ENCODE measurements at places on chromosomes 11 and 22.

GRCh38 chr11:8250981-8251615 is 12.6 kb downstream of the LMO1 start:
- DNase-seq: peak; percentile 65

- no peak for DNase-seq
Observed at GRCh38 chr11:104091281-104092096, 55.0 kb downstream of the DDI1 start.

DNA sequence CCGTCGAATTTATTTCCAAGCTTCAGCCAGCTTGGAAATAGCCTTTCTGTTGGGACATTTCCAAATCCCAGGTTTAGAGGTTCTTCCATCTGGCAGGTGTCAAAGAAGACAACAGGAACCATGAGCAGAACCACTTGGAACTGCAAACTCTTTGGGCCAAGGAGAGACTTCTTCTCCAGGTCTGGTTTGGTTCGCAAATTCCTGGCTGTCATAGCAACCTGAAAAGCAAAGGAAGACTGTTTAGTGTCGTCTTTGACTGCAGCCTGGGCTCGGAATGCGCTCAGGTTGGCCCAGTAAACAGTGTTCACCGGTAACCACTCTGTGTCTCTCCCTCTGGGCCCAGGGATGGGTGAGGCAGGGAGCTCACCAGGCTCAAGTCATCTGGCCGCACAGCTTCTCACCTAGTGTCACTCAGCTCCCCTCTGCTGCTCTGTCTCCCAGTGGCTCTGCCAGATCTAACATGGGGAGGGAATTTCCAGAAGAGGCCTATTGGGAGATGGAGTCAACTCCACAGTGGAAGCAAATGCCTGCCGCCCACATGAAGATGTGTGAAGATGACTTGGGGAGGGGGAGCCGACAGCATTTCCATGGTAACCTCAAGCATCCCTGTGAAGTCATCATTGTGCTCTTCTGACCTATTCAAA is 11.9 kb upstream of the CLMP start:
- DNase-seq: no peak

GRCh38 chr11:107741044-107741823 is 29.4 kb upstream of the SLN start:
- no peak for DNase-seq

GRCh38 chr11:123143921-123144320 is 51.1 kb downstream of the CLMP start:
- no peak for DNase-seq

DNA sequence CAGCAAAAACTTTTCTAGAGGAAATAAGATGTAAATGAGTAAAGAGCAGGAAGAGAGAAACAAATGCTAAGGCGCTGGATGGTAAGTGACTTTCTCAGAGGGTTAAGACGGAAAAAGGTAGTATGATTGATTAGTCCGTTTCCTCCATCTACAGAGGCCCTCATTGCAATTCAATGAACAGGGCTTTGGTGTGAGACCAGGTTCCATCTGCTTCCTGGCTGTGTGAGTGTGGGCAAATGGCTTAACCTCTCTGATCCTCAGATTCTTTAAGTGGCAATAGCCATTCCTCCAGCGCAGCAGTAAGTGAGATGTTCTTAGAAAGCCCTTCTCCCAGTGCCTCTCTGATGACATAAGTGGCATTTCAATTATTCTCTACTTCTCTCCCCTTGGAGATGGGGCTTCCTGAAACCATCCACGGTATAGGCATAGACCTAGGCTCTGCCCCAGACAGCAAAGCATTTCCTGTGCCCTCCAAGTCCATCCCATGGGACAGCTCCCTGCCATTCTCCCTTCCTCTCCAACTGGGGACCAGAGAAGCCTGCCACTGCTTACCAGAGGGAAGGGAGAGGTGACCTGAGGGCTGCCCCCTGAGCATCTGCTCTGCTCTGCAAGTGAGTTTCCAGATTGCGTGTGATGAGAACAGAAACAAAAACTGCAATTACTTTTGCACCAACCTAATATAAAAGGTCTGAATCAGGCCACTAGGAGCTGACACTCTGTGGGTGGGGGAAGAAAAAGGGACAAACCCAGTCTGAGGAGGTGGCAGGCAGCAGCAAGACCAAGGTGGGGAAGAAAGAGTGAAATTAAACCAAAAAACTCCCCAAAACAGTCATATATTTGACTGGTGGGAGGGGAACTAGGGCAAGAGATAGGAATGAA is 12.7 kb upstream of the CD44 start:
- DNase-seq: no peak

DNA sequence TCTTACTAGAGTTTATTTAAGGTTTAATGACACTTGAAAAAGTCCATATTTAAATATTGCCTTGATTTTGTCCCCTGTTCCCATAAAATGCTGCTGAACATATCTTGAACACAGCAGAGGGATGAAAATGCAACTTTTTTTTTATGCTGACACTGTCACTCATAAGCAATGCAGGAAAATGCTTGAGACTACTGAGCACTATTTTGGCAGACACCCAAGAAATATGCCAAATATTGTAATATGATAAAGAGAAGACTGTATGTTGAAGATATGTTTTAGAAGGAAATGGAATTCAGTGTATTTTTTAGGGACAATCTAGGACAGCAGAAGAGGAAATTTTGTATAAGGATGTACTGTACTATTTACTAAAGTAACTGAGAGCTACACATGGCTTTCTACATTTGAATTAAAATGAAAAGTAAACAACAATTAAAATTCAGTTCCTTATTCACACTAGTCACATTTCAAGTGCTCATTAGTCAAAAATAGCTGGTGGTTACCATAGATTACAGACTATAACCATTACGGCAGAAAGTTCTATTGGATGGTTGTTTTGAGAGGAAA is 58.6 kb downstream of the LRRC4C start:
- no peak for DNase-seq

- DNase-seq: no peak
Observed at GRCh38 chr11:93330446-93330984, at the start of gene DEUP1. Gene DEUP1, plus strand, starts transcription at chr11:93330742. Its CDS starts 1,518 bp downstream, at chr11:93332260.

DNA sequence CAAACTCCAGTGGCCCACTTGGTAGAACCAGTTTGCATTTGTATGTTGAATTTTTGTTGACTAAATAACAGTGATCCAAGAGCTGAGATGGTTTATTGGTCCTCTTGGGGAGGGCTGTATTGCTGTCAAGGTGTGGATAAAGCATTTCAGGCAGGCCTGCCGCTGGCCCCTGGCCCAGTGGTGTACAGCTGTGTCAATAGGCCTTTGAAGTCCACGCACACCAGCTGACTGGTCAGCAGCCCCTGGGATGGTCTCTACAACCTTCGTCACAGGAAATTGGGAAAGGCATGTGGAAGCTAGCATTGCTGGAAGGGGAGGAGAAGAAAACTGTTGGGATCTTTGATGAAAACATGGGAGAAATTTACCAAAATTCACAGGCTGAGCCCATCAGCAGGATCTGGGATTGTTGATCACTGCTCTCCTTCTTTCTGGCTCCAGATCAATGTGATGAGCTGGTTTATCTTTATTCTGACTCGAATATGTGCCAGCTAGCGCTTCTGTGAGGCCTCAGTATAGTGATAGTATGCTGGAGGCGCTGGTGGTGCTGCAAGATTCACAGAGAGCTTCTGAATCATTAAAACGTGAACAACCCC is 12.5 kb upstream of the E2F8 start:
- DNase-seq: no peak

GRCh38 chr11:76678321-76678720 is 7.8 kb upstream of the LRRC32 start:
- no peak for DNase-seq

- no peak for DNase-seq
Observed at GRCh38 chr11:119030029-119030328, 698 bp downstream of the SLC37A4 start.

DNA sequence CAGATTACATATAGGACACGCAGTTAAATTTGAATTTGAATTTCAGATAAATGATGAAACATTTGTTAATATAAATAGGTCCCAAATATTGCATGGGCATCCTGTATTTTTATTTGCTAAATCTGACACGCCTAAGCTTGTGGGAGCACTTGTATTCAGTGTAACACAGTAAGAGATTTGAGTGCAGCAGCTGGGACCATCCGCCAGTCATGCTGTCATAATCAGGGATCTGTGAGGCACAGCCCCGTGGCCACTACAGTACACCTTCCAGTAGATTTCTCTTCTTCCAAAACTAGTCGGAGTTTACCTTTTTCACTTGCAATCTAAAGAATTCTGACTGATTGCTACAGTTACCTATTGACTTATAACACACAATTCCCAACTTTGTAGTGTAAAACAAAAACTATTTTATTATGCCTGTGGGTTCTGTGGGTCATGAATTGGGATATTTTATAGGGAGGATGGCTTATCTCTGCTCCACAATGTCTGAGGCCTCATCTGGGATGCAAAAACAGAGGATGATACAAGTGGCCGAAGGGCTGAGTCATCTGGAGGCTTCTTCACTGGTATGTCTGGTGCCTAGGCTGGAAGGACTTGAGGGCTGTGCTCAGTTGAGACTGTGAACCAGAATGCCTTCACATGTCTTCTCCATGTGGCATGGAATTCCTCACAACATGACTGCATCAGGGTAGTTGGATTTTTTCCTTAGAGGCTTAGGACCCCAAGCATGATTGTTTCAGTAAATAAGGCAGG is 74.1 kb downstream of the PRSS23 start:
- DNase-seq: no peak

- no peak for DNase-seq
Observed at GRCh38 chr11:110962921-110963320, 250.7 kb upstream of the ARHGAP20 start.

DNA sequence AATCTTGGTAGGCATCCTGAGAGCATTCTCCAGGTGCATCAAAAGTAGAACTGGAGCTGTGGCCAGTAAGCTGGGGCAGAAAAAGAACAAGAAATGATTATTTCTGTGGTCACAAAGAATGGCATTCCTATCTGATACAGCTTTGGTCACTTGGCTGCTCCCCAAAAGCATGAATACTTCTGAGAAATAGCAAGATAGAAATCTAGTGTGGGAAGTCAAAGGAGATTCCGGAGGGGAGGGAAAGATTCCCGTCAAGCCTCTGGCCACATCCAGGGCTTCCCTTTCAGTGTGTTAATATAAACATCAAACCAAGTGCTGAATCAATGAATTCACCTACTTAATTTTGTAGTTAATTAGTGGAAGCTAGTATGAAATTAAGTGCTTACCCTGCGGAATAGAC is 1185.4 kb downstream of the LRRC4C start:
- no peak for DNase-seq

- no peak for DNase-seq
Observed at GRCh38 chr22:22713416-22713815, 69.0 kb downstream of the GGTLC2 start.

GRCh38 chr22:43078522-43078921 is 10.7 kb downstream of the TTLL1 start:
- DNase-seq: no peak

Measured in putamen (tissue), 1 donor.